ENCODE measurements at places on chromosomes 4 and X. TPM values are rescaled to one million over a fixed set of nuclear protein-coding genes. Genes with fewer than 3 reads are reported as not detected.

- no peak for DNase-seq
These were observed 15.0 kb downstream of the ACSL1 start for GRCh38 chr4:184810720-184811119.

Gene EDNRA
- total RNA-seq: 10.0 TPM

- no peak for DNase-seq
These were observed 113.1 kb downstream of the STK32B start for GRCh38 chr4:5164221-5164912.

Gene CDS1
- 1.3 TPM for total RNA-seq

Gene ABCG2
- 1.6 TPM for total RNA-seq

DNA sequence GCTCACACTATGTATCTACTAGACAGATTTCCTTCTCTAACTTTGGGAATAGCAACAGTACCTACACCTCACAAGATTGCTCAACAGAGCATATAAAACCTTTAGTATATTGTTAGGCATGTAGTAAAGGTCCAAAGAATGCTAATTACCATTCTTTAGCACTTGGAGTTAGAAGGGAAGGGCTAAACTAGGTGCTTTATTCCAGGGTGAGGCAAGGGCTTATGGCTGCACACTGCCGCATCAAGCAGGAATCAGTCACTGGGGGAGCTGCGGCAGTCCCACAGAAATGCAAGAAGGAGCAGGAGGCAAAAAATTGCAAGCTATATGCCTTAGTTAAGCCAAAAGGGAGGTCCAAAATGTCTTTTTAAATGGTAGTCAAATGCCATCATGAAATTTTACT, 162.7 kb downstream of the PPP3CA start:
- no peak for DNase-seq

DNA sequence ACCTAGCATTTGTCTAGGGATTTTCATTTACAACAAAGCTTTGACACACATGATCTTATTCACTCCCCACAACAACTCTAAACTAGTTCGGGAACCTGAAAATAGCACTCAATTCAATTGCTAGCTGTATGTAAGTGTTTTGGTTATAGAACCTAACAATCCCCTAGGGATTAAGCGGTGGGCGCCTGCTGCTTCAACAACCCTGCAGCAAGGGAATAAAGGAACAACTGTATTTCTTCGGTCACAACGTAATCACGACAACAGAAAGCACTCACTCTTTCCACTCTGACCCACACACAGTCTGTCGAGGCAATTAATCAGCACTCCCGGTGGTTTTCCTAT, 674 bp upstream of the DIAPH2 start:
- no peak for DNase-seq

Gene BCAP31
- total RNA-seq: 80.8 TPM

All from left ventricle myocardium inferior (tissue), 1 donor.